ENCODE measurements at places on chromosomes 13 and 19.
A peak's percentile ranks its signal among the peaks of the same experiment; 100 is the strongest.

DNA sequence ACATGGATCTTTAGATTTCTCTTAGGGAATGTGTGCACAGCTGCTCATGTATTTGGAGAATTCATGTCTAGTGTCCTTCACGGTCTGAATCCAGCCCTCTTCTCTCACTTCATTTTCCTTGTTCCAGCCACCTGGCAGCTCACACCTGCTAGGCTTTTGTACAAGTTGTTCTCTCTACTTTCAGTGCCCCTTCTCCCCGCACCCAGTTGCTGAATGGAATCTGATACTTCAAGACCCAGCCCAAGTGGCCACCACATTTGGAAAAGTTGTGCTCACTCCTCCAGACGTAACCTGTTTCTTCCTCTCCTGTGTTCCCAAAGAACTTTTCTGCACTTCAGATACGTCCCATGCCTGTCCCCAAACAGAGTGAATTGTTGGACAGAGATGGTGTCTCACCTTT lies 235.6 kb downstream of the SHISA2 start:
- peak; percentile 39 for DNase-seq

DNA sequence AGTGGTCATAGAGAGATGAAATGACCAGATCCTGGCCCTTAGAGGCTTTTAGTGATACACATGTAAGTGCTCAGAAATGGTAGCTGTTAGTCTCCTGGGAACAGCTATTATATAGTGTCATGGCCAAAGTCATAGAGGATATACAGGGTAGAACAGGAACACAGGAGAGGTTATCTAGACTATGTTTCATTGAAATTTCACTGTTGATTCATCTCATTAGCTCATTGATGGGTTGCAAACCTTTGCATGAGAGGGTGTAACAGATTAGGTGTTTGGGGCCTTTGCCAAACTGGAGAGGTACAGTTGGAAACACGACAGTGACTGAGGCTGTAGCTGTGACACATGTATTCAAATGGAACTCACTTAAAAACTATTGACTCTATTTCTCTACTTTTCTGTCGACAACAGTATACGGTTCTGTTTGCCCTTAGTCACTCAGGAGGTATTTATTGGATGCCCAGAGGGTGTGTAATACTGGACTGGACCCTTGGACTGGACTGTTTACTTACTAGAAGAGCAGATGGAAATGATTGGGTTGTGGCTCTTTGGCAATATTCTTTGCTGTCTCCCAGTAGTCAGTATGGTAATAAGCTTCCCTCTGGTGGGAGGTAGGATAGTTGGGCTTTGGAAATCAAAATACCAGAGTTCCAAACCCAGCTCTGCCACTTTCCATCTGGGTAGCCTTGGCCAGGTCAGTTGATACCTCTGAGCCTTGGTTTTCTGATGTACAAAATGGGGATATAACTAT lies 29.8 kb downstream of the ARHGAP35 start:
- no peak for DNase-seq

DNA sequence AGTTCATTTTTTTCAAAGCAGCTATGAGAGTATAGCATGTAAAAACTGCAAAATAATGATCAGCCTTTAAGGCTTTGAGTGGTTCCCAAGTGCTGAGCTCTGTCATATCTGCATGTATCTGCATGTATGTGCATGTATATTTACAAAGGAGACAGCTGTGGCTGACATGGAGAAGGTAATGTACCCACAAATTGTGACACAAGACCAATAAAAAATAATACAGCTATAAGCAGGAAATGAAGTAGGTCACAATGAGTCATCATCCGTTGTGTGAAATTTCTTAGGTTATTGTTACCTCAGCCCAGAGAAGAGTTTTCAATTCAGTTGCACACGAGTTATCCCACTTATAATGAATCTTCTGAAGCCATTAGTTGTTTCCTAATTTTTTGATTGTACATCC lies 60.9 kb upstream of the MED4 start:
- no peak for DNase-seq

DNA sequence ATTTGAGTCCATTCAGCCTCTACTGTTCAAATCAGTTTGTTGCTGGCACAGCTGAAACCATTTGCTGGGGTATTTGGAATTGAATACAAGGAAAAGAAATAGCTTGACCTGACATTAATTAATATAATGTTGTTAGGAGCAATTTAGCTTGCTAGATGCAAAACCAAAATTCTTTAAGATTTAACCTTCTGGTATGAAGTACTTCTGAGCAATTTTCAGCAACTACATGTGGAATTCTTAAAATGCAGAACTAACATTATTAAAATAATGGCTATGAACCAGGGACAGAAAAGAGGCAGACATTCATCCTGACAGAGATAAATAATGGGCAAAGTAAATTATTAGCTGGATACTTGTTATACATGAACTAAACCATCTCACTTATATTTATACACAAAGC lies 160.0 kb upstream of the MIR17HG start:
- DNase-seq, result no peak

GRCh38 chr19:49326165-49326704 lies 1.2 kb upstream of the SLC6A16 start:
- DNase-seq, result no peak

DNA sequence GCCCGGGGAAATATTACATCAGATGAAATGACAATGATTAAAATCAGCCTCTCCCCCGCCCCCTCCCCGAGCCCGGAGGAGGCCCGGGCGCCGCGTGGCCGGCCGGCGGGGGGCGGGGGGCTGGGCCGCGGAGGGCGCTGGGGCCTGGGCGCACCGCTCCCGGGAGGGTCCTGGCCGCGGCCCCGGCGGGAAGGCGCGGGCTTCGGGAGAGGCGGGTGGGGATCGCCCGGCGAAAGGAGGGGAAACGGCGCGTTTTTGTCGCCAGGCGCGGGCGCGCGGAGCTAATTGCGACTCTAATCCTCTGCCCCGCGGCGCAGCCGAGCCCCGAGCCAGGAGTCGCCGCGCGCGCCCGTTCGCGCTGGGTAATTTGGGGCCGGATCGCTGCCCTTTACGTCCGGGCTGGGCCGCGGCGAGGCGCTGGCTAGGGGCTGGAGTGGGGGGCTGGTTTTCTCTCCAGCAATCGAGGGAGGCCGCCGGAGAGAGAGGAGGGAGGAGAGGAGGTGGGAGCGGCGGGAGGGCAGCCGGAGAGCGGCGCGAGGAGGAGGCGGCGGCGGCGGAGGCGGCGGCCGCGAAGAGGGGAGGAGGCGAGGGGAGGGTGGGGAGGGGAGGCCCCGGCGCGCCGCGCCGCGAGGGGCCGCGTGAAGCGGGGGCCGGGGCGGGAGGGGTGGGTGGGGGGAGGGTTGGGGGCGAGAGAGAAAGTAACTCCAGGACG lies at the start of gene KCTD15:
TSS of gene KCTD15 (plus strand) at position 707 of the 712 bp plus-strand sequence. CDS start 3,585 bp downstream, outside the sequence.
- DNase-seq, result peak; percentile 57

DNA sequence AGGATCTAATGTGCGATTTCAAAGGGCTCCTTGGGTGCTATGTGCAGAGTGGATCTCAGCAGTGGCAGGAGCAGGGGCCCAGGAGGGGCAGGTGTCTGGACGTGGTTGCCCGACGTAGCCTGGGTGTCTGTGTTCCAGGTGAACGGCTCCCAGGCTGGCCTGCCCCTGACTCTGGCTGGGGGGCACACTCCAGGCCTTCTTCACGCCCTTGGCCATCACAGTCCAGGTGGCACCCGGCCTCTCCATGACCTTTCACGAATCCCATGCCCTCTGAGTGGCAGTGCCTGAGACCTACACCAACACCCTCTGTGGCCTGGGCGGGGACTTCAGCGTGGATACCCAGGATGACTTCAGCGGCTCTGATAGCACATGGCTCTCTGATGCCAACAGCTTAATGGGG lies 11.3 kb upstream of the FXYD3 start:
- DNase-seq, result no peak

DNA sequence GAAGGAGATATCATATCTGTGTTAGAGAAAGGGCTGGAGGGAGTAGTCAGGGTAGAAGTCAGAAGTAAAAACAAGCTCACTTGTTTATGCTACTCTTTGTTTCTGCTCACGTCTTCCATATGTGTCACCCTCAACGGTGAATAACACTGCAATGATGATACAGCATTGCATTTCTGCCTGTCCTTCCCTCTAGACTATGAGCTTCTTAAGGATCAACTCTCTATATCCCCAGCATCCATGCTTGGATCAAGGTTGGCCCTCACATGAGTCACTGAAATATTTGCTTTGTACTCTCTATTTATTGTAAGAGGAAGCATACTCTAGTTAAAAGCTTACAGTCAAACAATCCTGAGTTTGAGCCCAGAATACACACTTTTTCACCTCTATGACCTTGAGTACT lies 406.0 kb downstream of the RFC3 start:
- no peak for DNase-seq

DNA sequence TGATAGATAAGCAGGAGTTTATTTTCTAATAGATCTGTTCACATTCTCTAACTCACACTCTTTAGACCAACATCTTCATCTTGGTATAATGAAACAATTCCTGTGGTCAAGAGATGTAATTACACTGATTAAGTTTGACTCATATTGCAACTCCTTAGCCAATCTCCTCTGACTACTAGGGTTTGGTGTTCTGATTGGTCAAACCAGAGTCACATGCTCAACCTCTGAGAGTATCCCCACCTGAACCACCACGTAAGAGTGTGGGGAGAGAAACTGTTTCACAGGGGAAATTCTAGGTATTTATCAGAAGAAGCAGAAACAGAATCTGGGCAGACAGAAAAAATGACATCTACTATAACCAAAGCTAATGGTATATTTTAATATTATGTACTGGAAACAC lies 42.4 kb downstream of the UQCRFS1 start:
- DNase-seq, result no peak

- DNase-seq, result no peak
These were observed 169.7 kb downstream of the KLF5 start for GRCh38 chr13:73228546-73228945.

DNA sequence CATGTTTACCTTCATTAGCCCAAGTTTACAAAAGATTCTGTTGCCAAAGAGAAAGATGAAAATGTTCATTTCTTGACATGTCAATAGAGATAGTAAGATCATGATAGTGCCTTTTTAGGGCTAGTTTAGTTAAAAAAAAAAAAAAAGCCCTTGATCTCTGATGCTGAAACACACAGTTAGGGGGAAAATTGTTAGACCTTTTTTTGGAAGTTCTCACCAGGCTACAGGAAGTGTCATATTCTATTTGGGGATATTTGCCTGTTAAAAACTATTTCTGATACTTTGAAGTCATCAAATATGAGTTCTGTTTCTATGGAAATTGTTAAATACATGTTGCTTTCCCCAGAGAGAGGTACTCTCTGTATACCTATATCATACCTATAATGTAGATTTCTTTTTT lies 21.6 kb downstream of the SLAIN1 start:
- no peak for DNase-seq

GRCh38 chr13:48112896-48113755 lies 18.2 kb upstream of the MED4 start:
- no peak for DNase-seq

- no peak for DNase-seq
These were observed 1632.0 kb downstream of the PCDH9 start for GRCh38 chr13:65597839-65598818.

DNA sequence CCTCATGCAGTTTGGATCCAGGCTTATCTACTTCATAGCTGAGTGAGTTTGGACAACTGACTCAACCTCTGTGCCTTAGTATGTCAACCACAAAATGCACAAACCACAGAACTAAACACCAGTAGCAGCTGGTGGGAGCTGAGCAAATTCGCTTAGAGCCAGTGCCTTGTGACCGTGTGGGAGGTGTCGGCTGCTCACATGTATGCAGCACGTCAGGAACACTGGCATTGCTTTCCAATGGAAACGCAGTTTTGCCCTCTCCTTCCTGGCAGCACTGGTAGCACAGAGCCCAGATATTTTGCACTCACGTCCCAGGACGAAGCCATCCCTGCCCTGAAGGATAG lies 8.3 kb upstream of the NTN5 start:
- DNase-seq, result no peak

- DNase-seq, result no peak
These were observed 184.2 kb downstream of the LACC1 start for GRCh38 chr13:44063881-44064280.

DNA sequence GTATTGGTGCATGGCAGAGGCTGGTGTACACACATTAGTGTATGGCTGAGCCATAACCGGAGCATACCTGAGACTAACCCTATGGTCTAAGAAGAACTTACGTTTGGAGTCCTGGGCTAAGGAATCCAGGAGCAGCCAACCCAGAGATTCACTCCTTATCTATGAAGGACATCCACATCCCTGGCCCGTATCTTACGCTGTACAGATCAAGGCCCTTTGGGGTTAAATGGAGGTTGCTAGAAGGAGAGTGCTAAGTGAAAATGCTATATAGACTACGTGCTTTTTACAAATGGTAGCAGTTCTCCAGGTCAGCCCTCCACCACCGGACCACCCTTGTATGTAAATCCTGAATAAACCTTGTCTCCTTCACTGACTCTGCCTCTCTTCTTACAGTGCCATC lies 1.9 kb upstream of the SUGT1 start:
- no peak for DNase-seq

GRCh38 chr13:24066405-24067295 lies 93.9 kb upstream of the SPATA13 start:
- no peak for DNase-seq

- no peak for DNase-seq
These were observed 1.4 kb downstream of the ACTN4 start for GRCh38 chr19:38648769-38649304.

DNA sequence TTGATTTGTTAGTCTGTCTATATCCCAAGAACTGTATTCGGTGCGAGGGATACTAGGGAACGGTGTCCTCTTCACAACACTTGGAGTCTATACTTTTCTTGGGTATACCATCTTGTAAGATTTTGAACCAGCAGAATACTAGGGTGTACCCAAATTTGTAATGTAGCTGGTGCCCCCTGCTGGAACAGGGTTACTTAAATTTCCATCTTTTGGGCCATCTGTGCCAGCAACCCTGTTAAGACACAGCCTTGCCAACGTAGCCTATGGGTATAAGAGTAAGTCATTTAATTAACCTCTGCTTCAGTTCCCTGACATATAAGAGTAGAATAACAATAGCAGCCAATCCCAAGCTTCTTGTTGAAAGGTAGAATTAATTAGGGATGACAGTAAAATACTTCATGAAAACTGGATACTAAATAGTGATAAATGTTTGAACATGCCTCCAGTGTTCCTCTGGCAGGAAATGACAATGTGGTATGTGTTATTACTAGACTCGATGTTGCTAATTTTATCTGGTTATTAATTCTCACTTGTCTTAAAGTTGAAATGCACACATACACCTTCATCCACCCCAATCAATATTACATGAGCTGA lies 607.6 kb downstream of the FGF9 start:
- DNase-seq, result peak; percentile 66

GRCh38 chr19:44112802-44113137 lies 429 bp upstream of the ZNF225 start:
- no peak for DNase-seq
